ENCODE measurements at places on chromosomes 1 and 21.

DNA sequence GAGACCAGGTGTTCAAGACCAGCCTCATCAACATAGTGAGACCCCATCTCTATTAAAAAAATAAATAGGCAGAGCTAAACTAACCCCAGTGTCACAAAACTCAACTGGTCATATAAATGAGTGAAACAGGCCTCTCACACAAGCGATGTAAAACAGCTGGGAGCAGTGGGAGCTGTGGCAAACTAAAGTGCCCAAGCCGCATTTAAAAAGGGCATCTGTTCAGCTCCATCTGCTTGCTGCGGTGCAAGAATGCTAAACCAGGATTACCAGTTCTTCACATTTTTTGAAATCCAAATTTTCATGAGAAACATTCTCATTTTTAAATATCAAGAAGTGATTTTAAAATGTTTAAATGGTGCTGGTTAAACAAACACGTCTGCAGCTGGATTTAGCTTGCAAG, 50.0 kb upstream of the WNT2B start:
- DNase-seq, result no peak

- no peak for DNase-seq
Observed at GRCh38 chr21:35974775-35975174, 85.6 kb downstream of the SETD4 start.

DNA sequence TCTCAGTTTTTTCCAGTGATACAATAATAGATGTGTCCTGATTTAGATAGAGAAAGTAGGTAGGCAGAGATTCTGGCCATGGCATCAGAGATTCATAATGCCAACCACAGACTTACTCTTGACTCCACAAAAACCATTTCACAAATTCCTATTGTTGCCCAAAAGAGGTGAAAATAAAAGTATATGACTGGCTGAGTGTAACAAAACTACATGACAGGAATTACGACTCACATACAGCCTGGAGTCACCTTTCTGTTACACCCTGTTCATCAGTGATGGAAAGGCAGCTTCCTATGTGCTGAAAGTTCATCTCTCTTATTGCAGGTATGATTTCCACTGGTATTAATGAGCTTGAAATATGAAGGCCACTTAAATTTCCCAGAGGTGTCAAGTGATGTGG, 72.3 kb downstream of the MPZL1 start:
- no peak for DNase-seq

- DNase-seq, result no peak
Observed at GRCh38 chr1:109281680-109282496, 1.1 kb downstream of the PSRC1 start.

DNA sequence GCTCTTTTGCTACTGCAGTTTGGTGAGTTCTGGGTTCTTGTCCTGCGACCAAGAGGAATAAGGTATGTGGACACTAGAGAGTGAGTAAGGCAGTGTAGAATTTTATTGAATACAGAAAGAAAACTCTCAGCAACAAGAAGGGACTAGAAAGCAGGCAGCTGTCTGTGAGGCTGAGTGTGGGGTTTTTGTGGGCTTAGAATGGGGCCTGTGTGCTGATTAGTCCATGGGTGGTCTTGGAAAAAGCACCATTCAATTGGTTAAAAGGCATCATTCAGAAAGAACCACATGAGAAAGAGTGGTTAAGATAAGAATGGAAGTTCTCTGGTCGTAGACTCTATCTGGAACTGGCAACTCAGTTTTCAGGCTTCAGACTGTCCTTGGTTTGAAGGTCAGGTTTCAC, 298.8 kb downstream of the TGFB2 start:
- no peak for DNase-seq

DNA sequence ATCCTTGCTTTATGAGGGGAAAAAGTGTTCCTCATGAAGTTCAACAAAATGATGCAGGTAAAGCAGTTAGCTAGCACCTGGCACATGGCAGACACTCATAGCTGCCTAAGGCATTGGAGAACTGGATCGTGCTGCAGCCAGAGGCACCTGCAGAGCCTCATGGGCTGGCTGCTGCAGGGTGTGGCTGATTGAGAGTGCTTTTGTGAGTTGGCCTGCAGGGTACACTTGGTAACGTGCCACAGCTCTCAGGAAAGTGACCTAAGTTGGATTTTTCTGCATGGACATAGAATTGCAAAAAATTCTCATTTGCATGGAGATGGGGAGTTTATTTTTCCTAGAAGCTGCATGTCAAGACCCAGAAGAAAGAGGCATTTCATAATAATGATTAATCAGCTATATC, 31.6 kb upstream of the IL20 start:
- no peak for DNase-seq

DNA sequence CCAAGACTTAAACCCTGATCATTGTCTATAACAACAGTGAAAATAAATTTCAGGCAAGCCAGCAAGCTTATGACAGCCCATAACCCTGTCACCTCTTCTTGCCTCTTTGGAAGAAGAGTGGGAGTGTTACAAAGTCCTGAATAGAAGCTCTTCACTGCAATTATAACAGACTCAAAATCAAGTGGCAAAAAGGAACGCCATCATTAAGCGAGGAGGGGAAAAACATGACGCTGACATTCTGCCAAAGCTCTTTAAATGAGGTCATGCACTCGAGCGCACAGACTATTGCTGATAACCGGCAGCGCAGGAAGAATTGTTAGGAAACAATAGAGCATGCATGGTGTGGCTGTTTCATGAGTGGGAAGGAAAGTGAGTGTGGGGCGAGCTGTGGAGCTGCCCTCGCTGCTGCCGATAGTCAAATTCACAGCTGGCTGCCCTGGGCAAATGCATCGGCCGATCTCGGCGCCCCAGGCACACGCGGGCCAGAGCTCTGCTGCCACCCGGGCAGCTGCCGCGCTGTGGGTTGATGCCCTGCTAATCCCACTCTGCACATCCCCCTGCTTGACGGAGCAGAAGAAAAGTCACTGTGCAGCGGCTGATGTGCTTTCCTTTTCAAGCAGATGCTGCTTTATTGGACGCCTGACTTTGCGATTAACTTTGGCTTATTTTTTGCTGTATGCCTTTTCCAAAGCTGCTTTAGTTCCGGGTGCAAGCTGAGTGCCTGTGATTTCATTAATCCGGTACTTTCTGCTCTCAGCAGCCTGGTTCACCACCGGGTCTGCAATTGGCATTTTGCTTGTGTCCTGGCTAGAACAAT, 102.4 kb upstream of the ST6GALNAC5 start:
- no peak for DNase-seq

DNA sequence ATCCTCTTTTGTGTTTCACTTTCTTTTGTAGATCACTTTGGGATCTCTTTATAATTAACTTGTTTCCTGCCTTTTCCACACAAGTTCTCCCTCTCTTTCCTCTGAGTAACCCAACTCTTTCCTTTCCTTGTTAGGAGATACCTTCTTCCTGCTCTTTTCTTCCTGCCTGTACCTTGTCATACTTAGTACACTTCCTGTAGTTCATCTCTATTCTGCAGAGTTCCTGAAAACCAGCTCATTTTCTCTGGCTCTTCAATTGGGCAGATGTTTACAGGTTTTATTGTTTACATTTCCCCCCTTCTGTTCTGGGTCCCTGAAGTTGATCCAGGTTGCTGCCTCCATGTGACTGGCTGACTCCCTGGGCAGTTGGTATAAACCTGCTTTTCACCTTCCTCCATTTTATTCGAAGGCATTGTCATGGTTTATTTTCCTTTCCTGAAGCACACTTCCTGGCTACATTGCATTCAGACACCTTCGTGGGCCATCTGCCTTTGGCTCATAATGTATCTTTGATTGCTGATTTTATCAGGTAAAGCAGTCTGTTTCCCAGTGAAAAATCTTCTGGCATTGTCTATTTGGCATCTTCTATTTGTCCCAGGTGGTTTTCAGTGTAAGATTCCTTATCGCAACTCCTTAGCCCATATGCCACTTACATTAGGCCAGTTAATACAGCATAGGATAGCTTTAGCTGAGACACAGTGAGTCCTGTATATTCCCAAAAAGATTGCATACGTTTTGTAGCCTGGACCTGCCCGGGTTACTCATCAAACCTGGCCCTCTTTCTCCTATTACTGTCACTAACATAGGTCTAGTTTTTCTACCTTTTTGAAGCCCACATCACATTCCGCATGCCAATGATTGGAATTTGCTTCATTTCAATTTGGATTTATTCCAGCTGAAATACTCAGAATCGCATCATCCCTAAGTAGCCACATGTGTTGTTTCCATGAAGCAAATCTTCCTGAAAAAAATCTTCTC, 15.4 kb downstream of the CTH start:
- DNase-seq, result no peak

GRCh38 chr1:117809764-117810163, 119.7 kb downstream of the GDAP2 start:
- DNase-seq, result no peak

GRCh38 chr1:205948039-205948438, 4.8 kb upstream of the SLC26A9 start:
- DNase-seq, result no peak

DNA sequence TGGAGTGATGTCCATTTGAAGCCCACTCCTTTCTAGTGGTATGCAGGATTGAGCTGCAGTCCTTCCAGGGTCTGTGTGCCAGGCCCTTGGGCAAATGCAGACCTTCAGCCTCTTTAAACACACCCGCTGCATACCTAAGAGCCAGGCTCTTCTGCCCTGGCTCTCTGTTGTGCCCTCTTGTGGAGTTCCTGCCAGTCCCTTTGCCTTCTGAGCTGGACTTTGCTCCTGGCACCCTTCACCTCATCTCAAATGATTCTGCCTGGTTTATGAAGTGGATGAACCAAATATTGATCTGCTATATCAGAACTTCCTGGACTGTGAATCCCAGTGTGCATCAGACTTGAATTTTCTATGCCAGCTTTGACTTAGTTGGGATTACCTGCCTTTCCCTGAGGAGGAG, 158.8 kb downstream of the URB2 start:
- no peak for DNase-seq

DNA sequence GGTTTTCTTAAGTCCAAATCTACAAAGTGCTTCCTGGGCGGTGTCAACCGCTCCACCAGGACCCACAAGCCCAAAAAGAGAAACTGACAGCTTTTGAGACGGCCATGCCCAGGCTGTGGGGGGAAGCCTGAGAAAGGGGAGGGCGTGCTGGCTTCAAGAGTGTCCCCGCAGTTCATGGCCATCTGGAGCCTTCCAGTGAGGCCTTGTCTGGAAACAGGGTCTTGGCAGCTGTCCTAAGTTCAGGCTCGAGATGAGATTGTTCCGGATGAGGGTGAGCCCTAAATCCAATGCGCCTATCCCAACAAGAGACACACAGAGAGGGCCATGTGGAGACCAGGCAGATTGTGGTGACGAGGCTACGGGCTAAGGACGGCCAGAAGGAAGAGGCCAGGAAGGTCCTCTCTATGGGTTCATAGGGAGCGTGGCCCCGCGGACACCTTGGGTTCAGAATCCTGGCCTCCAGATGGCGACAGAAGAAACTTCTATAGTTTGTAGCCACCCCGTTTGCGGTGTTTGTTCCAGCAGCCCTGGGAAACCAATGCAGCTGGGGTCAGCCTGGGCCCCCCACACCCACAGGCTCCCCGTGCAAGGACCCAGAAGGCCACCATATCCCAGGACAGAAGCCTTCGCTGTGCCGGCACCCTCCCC, 70.2 kb downstream of the ARHGEF16 start:
- no peak for DNase-seq

- DNase-seq, result no peak
Observed at GRCh38 chr1:155513300-155513916, 49.2 kb downstream of the ASH1L start.

- DNase-seq, result no peak
Observed at GRCh38 chr21:25578056-25578961, 29.0 kb downstream of the MRPL39 start.

DNA sequence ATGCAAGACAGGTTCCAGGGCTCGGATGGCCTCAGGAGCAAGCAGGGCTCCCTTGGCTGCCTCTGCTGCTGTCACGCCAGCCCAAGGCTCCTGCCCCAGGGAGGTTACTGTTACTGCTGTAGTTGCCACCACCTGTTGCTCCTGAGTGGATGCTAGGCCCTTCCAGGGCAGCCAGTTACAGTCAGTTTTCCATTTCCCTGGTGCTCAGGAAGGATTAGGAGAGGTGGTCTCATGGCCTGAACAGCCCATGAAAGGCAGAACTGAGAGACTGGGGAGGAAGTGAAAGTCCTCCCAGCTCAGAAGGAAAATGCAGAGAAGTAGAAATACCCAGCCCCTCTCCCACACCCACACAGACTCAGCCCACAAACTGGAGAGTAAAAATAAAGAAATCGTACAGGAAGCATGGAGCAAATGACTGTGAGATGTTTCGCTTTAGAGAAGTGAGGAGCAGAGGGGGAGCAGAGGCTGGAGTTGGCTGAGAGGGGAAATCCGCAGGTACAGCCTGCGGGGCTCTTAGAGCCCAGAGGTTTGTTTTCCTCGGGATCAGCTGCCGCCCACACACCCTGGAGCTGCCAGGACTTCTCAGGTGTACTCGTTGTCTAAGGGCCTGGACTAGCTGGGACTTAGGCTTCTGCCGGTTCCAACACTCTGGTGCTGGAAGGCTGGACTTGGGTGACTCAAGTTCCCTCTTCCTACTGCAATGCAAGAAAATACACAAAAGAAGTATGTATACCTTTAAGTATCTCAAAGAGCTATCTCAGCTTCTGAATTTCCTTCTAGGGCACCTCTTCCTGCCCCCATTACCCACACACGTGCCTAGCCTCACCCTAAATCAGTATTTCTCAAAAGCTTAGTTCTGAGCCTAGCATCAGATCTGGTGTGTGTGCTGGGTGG, 2.3 kb downstream of the IL6R start:
- no peak for DNase-seq

- no peak for DNase-seq
Observed at GRCh38 chr1:47996406-47997226, 569 bp downstream of the TRABD2B start.

- no peak for DNase-seq
Observed at GRCh38 chr1:53057127-53057526, 4.9 kb upstream of the PODN start.

DNA sequence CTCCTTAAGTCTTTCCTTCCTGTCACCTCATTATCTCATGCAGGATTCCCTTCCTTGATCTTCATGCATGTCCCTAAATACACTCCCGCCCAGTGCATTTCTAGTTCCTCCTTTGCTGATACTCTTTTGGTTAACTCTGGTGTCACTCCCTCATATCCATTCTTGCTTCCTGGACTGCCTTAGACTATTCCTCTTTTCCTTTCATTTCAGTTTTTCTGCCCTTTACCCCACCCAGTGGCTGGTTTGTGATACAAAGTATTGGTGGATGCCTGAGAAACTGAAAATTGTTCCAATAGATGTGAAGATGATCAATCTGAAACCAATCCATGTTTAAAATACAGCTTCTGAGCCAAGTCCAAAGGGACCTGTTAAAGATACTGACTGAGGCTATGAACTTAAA, 553.8 kb upstream of the CAMK1G start:
- DNase-seq, result no peak

DNA sequence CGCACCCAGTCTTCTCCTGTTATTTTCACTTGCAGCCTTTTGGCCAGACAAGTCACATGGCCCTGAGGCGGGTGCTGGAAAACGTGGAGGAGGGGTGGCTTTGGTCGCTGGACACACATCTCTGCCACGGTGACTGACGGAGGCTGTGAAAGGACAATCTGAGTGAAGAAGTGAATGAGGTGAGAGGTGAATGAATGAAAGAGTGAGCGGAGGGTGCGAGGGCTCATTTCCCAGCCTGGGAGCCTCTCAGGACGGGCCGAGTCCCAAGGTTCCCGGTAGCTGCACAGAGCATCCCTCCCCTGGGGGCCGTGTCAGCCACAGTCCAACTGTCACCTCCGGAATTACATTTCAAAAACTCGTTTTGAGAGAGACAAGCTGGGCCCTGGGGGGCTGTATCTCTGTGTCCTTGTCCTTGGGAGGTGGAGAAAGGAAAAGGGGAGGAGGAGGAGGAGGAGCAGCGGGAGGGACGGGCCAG, 89.6 kb downstream of the UBIAD1 start:
- no peak for DNase-seq
